ENCODE measurements at places on chromosomes 4 and X. TPM values are rescaled to one million over a fixed set of nuclear protein-coding genes. Genes with fewer than 3 reads are reported as not detected.

SPATA18 gene
- total RNA-seq: 5.5 TPM

FHIP1A gene
- 0.12 TPM for total RNA-seq

KCND1 gene
- 1.1 TPM for total RNA-seq

ASB5 gene
- not detected for total RNA-seq

CSN1S1 gene
- total RNA-seq: not detected

MAGEC1 gene
- total RNA-seq: not detected

RNF175 gene
- not detected for total RNA-seq

FAM9B gene
- not detected for total RNA-seq

Measured in A549 treated with Hydrocortisone at 1 μM for 4 hours (cell line).